ENCODE measurements at places on chromosomes 3 and 15. TPM values are rescaled to one million over a fixed set of nuclear protein-coding genes. Genes with fewer than 3 reads are reported as not detected.

C15orf61 gene
- total RNA-seq = 10.1 TPM

ZPLD1 gene
- not detected for total RNA-seq

GRCh38 chr3:194574639-194575483, 58.4 kb downstream of the TMEM44 start:
- peak; percentile 46 for DNase-seq

HYAL2 gene
- total RNA-seq = 40.9 TPM

- peak; percentile 51 for DNase-seq
These were observed 1.1 kb downstream of the FAM107A start for GRCh38 chr3:58575971-58576652.

GRCh38 chr15:67174864-67175573, 79.4 kb downstream of the AAGAB start:
- DNase-seq = peak; percentile 43

CHRFAM7A gene
- 4.9 TPM for total RNA-seq

PPARG gene
- total RNA-seq = 10.4 TPM

GRCh38 chr3:129277829-129278271, 820 bp upstream of the HMCES start:
- DNase-seq = peak; percentile 58

PIAS1 gene
- 34.7 TPM for total RNA-seq

- DNase-seq = peak; percentile 13
These were observed 69.8 kb downstream of the CHRNA7 start for GRCh38 chr15:32099956-32100684.

IL16 gene
- 4.7 TPM for total RNA-seq

LMAN1L gene
- total RNA-seq = 66.2 TPM

DNA sequence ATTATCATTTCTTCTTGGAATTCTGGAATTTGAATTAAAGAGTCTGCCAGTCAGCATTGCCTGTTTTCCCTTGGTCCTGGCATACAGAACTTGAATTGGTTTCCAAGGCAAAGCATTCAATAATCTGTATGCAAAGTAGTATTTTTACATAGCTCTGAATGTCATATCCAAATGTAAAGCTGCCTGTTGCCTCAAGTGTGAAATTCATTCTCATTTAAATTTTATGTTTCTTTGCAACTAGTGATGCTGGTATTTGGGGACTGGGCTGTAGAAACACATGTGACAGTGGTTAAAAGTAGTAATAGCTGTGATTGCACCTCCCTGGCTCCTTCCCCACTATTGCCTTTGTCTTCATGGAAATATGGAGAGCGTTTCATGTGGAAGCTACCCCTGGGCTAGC, 743.9 kb upstream of the GOLIM4 start:
- no peak for DNase-seq

DNA sequence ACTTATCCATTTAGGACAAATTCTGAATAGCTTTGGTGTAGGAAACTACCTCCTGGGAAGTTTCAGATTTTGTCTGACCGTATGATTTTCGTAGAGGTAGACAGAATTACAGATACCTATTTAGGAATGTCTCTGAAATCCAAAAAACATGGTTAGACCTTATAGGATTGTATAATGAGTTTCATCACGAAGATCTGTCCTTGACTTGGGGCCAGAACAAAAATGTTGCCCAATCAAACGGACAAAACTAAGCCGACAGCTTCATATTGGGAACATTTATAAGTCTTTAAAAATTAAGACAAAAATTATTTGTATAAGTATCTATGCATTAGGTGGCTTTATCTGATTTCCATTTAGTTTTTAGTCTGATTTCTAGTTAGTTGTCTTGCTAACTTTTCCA, 32.6 kb downstream of the MNS1 start:
- no peak for DNase-seq

DNA sequence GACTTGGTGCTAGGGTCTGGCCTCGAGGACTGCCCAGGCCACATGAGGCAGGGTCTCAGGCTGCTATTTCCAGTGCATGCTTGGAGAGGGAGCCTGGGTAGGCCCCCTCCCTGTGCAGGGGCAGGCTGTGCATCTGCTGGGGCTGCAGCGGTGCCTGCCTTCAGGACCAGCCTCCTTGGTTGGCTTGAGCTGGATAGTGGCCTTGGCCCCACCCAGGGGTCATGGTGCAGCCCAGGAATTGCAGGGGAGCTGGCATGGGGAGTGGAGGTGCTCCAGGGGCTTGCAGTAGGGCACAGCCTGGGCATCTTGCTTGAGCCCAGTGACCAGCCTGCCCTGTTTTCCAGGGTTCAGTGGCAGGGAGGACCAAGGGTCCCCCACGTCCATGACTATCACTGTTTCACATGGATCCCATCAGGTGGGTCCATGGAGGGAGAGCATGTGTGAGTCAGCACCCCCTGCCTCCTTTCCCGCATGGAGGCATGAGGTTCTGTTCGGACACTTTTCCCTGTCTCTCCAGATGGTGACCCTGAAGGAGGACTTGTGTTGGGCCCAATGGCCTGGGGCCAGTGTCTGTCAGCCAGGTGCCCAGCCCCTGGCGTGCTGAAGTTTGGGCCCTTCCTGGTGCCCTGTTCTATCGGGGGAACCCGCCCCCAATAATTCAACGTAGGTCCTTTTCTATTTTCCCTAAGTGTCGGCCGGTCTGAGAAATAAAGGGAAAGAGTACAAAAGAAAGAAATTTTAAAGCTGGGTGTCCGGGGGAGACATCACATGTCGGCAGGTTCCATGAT, 218.6 kb downstream of the SNRPN start:
- DNase-seq = no peak

- DNase-seq = no peak
These were observed 84.6 kb upstream of the CDV3 start for GRCh38 chr3:133488785-133489367.

GRCh38 chr3:39577541-39577940, 110.1 kb downstream of the MOBP start:
- no peak for DNase-seq

DNA sequence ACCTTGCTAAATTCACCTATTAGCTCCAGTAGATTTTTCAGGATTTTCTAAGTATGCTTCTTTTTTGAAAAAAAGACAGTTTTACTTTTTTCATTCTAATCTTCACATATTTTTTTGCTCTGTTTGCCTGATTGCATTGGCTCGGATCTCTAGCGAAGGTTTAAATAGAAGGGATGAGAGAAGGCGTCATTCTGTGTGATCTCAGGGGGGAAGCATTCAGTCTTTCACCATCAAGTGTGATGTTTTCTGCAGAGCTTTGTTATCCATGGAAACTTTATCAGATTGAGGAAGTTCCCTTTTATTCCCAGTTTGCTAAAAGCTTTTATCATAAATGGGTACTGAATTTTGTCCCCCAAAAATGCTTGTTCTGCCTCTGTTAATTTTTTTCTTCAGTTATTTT, 120.3 kb downstream of the LRRK1 start:
- no peak for DNase-seq

- no peak for DNase-seq
These were observed 10.7 kb downstream of the MB21D2 start for GRCh38 chr3:192906940-192907339.

GRCh38 chr3:50573566-50574443, 4.5 kb downstream of the HEMK1 start:
- no peak for DNase-seq

RTP4 gene
- 1.3 TPM for total RNA-seq

- DNase-seq = no peak
These were observed 32.4 kb upstream of the SPPL2A start for GRCh38 chr15:50797926-50798325.

DNA sequence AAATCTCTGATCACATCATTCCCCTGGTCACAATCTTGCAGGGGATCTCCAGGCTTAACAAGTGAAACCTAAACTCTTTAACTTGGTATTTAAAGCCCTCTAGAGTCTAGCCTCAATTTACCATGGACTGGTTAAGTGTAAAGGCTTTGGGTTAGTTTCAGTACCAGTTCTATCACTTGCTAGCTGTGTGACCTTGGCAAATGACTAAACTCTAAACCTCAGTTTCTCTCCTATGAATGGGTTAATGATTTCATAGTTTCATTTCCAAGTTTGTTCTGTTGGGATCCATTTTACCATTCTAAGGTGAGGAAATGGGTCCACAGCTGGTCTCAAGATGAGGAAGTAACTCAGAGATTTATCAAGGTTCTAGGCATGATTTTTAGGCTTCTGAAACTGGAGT, 38.8 kb upstream of the TIMP4 start:
- no peak for DNase-seq

Data from right cardiac atrium (tissue), 5 donors.